CD4-positive, alpha-beta T cell treated with Interleukin-4 for 4 hours (primary cell): ENCODE measurements at places on chromosomes 4 and X.
A peak's percentile ranks its signal among the peaks of the same experiment; 100 is the strongest.

GRCh38 chrX:117335209-117335608 is 781.4 kb downstream of the KLHL13 start:
- no peak for DNase-seq

GRCh38 chrX:15834053-15834452 is 20.6 kb downstream of the AP1S2 start:
- no peak for DNase-seq

DNA sequence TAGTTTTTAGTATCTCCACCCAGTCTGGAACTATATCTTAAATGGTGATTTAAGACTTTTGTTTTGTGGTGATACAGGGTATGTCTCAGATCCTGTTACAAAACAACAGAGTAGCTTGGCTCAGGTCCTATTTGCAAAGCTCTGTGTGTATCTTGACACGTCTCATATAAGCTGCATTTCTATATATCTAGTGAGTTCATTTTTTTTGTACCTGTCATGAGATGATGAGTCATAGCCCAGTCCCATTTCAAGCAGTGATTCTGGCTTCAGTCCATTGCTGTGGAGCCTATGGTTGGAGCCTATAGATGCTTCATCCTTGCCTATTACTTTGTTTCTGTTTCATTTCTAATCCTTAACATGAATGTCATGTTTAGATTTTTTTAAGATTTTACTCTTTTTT is 23.0 kb downstream of the GRXCR1 start:
- DNase-seq = no peak

DNA sequence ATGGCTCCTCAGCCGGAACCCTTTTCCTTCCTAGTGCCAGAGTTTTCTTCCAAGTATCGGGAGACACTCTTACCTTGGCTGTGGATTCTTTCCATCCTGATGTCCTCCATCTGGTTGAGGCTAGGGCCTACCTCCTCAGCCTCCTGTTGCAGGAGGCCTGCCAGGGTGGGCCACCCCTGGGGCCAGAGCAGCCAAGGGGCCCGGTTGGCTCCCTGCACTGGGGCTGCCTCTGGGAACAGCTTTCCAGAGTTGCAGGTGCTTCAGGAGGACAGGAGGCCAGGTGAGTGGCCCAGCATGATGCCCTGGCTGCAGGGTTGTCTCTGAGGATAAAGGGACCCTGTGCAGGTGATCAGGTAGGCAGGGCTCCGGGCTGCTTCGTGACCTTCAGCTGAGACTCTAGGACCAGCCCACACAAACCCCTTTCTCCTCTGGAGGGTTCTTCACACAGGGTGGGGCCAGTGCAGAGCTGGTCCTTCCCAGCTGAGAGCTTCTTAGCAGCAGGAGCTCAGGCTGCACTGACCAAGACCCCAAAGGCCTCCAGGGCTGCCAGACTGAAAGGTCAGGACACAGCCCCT is 5.3 kb upstream of the GPR78 start:
- DNase-seq = no peak

GRCh38 chr4:3365871-3366842 is 73.3 kb downstream of the RGS12 start:
- no peak for DNase-seq

- no peak for DNase-seq
Observed at GRCh38 chr4:145736241-145736831, 56.4 kb downstream of the C4orf51 start.

DNA sequence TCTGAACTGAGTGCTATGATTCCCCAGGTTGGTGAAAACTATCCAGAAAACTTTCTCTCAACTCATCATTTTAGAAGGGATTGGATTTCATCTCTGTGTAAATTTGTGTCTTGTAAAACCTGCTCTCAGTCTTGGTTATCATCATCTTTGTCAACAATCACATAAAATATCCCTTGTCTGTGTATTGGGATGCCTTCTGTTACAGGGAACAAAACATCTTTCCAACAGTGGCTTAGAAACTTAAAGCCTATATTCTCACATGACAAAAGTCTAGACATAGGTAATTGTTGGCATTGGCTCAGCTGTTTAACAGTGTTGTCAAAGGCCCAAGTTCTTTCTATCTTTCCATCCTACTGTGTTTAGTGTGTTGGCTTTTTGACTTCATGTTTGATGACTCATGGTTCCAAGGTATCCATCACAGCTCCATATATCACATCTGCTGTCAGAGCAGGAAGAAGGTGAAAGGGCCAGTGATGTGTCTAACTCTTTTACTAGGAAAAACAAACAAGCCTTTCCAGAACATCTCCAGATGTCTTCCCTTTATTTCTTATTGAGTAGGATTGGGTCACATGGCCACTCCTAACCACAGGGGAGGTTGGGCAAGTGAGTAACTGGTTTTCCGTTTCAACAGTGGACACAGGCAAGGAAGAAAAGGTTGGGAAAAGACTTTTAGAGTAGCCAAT is 65.0 kb downstream of the PHEX start:
- DNase-seq = no peak

DNA sequence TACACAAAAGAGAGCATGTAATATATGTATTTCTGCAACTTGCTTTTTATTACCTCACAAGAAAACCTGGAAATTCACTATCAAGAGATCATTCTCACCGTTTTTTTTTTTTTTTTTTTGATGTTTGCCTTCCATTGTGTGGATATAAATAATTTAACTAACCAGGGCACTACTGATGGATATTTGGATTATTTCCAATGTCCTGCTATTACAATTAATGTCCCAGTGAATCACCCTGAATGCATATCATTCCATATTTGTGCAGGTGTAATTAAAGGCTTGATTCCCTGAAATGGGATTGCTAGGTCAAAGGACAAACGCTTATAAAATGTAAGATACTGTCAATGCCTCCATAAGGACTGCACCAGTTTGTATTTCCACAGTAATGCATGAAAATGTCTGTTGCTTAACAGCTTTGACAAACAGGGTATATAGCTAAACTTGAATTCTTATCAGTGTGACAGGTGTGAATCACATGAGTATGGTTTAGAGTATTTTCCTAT is 87.8 kb downstream of the NCAPG start:
- DNase-seq = no peak

- DNase-seq = no peak
Observed at GRCh38 chr4:138609943-138610350, 367.8 kb upstream of the SLC7A11 start.

GRCh38 chrX:85024562-85024961 is 20.9 kb downstream of the APOOL start:
- DNase-seq = no peak

DNA sequence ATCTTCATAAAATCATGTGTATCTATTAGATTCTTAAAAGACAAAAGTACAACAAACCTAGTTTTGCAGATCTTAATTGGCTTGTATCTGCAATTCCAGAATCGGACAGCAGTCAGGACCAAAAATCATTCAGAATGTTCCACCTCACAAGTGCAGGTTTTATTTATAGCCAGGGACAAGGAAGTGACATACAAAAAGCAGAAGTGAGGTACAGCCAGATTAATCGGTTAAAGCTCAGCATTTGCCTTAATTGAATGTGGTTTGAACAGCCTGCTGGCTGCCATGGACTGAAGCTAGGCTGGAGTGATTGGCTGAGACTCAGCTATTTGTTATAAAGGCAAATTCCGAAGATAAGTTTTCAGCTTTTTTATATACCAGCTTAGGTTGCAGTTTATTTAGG is 932.6 kb downstream of the C4orf33 start:
- DNase-seq = no peak

GRCh38 chrX:50769389-50770063 is 44.5 kb downstream of the SHROOM4 start:
- no peak for DNase-seq

GRCh38 chrX:65463550-65463949 is 71.0 kb downstream of the LAS1L start:
- DNase-seq = no peak

DNA sequence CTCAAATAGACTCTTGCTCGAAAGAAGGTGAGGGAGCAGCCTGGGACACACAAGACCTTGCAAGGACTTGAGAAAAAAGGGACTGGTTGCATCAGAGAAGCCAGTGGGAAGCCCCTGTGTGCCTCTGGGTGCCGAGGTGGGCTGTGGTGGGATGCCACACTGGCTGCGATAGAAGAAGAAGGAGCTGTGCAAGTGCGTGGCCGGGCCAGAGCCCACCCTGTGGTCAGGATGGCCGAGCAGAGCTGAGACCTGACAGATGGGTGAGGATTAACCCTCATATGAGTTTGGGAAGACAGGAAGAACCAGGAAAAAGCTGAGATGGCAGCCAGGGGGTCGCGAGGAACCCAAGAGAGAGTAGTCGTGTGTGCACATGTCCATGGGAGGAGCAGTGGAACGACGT is 44.6 kb upstream of the HGFAC start:
- no peak for DNase-seq

- DNase-seq = no peak
Observed at GRCh38 chrX:110086916-110087484, 84.1 kb downstream of the TMEM164 start.

GRCh38 chr4:156749426-156750403 is 221.9 kb downstream of the PDGFC start:
- no peak for DNase-seq

DNA sequence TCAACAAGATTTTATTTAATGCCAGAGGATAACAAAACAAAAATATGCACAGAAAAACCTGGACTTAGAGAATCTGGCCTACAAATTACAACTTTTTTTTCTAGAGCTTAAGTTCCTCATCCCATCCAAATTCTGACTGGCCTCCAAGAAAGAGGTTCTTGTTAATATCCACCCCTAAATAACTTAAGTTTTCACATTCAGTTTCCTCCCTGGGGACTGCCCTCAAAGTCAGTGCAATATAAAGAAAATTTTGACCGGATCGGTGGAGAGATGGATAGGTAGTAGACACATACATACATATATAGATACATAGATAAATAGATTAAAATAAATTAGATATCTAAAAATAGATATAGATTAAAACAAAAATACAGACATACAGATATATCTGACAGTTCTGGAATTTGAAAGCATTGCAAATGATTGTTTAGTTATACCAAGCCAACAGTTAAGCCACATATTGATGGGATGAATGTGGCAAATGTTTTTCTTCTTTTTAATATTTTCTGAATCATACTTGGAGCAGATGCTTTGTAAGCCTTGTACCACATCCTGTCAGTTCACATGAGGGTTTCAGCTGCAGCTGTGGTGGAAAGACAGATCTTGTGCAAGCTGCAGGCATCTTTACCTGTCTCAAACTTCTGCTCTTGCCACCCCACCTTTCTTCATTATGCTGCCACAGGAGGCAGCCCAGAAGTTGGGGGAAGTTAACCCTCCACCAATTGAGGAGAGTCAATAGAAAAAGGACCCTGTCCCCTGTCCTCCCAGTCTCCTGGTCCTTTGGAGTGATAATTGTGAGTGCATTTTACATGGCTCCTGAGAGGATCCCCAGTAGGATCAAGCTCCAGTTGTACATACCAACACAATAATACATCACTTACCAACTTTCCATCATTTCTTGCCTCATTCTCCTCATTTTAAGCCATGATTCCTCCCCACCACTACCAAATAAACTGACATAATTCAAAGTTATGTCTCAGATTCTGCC is 58.5 kb upstream of the PRDM8 start:
- DNase-seq = peak; percentile 84

DNA sequence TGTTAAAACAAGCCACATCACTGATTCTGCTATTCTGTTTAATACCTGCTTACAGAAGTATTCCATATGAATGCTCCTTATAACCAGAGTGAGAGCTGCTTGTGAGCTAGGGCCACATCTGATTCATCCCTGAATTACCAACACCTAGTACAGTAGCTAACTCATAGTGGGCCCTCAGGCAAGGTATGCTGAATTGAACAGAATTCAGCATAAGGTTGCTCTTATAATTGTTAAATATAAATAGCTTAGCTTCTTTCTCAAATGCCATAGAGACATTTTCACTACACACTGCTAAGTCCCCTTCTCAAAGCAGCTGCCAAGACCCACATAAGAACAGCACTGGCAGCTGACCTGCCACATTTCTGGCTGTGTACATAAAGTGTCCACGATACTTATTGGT is 27.0 kb upstream of the MCF2 start:
- DNase-seq = no peak

- no peak for DNase-seq
Observed at GRCh38 chr4:17077105-17077504, 178.7 kb upstream of the LDB2 start.

- DNase-seq = peak; percentile 66
Observed at GRCh38 chrX:2628751-2629315, 62.3 kb upstream of the CD99 start.

DNA sequence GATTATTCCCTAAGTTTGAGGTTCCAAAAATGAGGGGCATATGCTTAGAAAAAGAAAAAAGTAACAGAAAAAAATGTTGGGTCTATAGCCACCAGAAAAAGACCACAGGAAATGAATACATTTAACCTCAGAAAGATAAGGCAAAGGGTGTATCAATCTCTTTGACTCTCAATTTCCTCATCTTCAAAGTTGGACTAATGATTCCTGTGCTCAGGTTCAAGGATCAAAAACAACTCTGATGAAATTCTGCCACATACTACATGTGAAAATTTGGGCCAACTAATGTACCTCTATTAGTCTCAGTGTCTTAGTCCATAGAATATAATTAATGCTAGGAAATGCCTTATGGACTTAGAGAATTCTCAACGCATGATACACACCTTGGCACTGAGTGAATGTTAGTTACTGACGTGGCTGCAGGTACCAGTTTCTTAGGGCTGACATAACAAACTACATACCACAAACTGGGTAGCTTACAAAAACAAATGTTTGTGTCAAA is 257.7 kb downstream of the ANKRD50 start:
- no peak for DNase-seq

GRCh38 chr4:127203562-127204200 is 429.1 kb upstream of the INTU start:
- DNase-seq = no peak

- DNase-seq = no peak
Observed at GRCh38 chr4:55269995-55270394, 76.0 kb upstream of the SRD5A3 start.

DNA sequence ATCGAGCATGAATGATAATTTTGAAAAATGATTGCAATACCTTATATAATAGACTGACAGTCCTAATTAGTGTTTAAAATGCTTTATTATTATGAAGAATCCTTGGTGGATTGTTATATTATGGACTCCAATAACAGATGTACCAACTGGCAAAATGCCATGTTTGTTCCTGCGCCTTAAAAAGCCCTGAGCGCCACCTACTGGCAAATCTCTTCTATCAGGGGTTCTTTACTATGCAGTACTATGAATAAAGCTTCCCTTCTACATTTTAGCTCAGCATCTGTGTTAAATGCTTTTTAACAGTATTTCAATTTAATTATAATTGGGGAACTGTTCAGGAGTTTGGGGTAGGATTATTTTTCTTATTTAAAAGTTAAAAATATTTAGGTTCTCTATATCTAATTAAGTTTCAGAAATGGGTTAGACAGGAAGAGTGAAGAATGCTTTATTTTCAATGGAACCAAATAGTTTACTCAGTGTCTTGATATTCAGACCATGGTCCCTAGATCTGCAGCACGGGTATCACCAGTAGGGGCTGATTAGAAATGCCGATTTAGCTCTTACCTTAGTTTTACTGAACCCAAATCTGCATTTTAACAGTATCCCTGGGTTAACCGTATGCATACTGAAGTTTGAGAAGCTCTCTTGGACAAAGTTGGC is 20.0 kb downstream of the CFAP97 start:
- peak; percentile 79 for DNase-seq

GRCh38 chr4:19054916-19055315 is 1033.4 kb upstream of the LCORL start:
- DNase-seq = no peak
